ENCODE measurements at places on chromosomes 6 and 20. TPM values are rescaled to one million over a fixed set of nuclear protein-coding genes. Genes with fewer than 3 reads are reported as not detected.

DNA sequence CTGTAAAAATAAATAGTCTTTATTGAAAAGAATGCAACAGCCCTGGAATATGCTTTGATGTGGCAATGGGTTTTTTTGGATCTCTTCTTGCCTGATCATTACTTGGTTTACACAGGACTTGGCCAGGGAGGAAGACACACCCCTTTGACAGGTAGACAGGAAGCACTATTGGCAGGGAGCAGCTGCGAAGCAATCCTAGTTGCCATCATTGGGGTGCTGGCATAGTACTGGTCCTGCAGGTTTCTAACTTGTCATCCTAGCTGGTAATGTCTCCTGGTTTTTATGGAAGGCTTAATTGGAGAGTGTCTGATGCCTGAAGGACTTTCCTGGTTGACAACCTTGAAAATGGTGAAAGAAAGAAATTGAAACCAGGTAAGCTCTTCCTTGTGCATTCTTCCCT is 71.2 kb upstream of the CCN6 start:
- DNase-seq = no peak

DNA sequence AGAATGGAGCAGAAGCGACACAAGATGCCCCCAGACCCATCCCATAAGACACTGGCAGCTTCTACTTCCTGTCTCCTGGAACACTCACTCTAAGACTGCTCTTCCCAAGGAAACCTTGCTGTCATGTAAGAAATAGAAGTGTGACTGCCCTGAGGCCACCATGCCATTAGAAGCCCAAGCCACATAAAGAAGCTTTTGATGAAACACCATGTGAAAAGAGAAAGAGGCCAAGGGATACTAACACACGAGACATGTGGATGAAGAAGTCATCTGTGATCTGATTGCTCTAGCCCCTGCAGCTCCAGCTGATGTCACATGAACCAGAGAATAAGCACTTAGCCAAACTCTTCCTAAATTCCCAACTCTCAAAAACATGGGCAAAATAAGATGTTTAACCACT is 117.9 kb upstream of the PCSK2 start:
- no peak for DNase-seq

- peak; percentile 59 for DNase-seq
Measured at GRCh38 chr6:119742188-119742803, 392.7 kb upstream of the MAN1A1 start.

DNA sequence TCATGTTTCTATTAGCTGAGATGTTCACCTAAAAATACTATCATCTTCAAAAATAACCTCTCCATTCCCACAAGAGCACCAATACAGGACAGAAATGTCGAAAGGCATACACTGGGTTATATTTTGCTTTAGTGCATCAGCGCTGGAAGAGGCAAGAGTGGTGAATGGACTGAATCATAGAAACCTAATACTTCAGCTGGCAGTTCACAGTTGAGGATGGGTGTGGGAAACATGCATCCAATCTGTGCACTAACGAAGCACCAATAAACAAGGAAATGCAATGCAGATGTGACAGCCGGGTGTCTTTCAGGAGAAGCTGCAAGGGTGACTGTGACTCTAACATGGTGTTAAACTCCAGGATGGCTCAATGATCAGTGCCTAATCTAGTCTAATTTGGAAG is 365.8 kb downstream of the ESR1 start:
- no peak for DNase-seq

DNA sequence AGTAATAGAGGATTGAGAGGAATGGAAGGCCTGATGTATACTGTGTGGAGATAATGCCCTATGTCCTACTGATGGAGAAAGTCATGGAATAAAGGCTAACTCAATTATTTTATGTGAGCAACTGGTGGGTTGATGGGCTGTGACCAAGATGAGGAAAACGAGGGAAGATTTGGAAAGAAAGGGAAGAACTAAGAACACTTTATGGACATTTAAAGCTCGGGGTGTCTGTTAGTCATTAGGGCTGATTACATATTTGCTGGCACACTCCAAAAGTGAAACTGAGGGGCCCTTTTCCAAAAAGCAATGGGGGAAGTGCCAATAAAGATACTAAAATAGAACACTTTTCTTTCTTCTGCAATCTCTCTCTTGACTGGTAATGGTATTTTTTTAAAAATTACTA is 439.5 kb downstream of the PLCB1 start:
- no peak for DNase-seq

DNA sequence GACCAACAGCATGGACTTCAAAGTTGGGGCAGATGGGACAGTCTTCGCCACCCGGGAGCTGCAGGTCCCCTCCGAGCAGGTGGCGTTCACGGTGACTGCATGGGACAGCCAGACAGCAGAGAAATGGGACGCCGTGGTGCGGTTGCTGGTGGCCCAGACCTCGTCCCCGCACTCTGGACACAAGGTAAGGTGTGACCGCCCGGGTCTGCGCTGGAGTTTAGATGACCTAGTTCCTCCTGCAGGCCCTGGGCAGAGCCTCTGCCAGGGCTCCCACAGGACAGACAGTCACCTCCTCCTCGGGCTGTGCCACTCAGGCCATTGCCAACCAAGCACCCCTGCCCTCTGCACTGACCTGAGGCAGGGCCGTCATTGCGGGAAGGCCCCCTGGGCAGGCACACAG is 322.1 kb downstream of the TAF4 start:
- no peak for DNase-seq

DNA sequence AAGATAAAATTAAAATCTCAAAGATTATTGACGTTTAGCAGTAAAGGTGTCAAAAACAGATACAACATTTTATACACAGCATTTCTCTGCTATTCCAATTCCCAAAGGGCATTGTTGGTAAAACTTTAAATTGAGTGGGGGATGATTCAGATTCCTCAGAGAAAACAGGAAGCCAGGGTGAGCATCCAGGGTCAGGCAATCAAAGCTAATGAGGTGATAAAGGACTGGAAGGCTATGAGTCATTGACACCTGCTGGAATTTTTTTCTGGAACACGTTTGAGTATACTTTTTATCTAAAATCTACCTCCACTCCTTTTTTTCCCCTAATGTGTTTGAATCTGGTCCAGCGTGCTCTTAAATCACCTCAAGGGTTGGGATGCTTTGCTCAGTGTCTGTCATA is 52.2 kb downstream of the FKBP1C start:
- no peak for DNase-seq

GRCh38 chr6:20217891-20218290 is 5.6 kb upstream of the MBOAT1 start:
- no peak for DNase-seq

- DNase-seq = no peak
Measured at GRCh38 chr6:7148100-7148822, 40.5 kb downstream of the RREB1 start.

GRCh38 chr20:52532674-52533073 is 341.1 kb upstream of the ZFP64 start:
- DNase-seq = no peak

- DNase-seq = peak; percentile 41
Measured at GRCh38 chr6:17280552-17281090, 540 bp upstream of the RBM24 start.

DNA sequence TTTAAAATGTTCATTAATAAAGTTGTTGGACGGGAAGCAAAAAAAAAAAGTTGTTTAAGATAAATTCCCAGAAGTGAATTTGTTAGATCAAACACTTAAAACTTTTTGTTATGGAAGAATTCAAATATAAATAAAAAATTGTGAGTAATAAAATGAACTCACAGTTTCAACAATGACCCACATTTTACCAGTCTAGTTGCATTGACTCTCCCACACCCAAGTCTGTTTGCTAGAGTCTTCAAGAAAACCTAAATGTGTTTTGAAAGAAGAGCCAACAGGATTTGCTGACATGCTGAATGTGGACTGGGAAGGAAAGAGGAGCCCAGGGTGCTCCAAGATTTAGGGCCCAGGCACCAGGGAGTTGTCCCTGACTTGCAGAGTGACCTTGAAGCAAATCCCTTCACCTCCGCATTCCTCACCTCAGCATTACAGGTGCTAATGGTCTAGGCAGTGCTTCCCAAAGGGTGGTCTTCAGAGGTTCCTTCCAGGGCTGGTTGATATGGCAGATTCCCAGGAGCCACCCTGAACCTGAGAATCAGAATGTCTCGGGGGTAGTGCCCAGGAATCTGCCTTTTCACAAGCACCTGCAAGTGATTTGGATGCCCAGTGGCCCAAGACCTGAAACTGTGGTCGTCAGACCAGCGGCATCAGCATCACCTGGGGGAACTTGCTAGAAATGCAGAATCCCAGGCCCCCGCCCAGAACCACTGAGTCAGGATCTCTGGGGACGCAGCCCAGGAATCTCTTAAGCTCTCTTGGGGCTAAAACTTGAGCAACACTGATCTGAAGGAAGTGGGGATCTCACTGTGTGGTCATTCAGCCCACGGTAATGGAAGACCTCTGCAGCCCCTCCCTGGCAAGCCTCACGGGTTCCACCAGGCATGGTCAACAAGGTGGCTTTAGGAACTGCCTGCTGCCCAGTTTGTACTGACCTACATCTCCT is 31.1 kb downstream of the POFUT1 start:
- no peak for DNase-seq

DNA sequence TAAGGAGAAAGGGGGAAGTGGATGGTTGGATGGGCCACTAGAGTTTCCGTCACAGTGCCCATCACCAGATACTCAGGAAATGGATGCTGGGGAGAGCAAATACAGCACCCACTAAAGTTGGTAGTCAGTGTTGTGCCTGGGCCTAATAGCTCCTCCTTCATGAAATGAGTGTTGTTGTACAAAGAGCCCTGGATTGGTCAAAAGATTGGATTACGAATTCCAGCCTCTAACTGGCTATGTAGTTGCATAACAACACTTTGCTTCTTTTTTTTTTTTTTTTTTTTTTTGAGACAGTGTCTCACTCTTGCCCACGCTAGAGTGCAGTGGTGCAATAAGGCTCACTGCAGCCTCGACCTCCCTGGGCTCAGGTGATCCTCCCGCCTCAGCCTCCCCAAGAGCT is 27.4 kb downstream of the KCNG1 start:
- DNase-seq = no peak

GRCh38 chr6:35014786-35015185 is 125.7 kb downstream of the ANKS1A start:
- no peak for DNase-seq

The UNC5CL gene
- total RNA-seq = not detected

The PRR18 gene
- total RNA-seq = not detected

The GPR63 gene
- not detected for total RNA-seq

The CDSN gene
- not detected for total RNA-seq

The AGER gene
- 17.4 TPM for total RNA-seq

The NHLRC1 gene
- not detected for total RNA-seq

The DOK5 gene
- 0.68 TPM for total RNA-seq

The ZSWIM3 gene
- 4.9 TPM for total RNA-seq

The CST5 gene
- total RNA-seq = not detected

The FAM209B gene
- not detected for total RNA-seq

The VNN1 gene
- not detected for total RNA-seq

The DPPA5 gene
- not detected for total RNA-seq

The TSBP1 gene
- total RNA-seq = not detected
